ENCODE measurements at places on chromosomes 4 and X.
A peak's percentile ranks its signal among the peaks of the same experiment; 100 is the strongest.

- DNase-seq, result no peak
These were observed 38.7 kb upstream of the DCLK2 start for GRCh38 chr4:150039274-150040127.

DNA sequence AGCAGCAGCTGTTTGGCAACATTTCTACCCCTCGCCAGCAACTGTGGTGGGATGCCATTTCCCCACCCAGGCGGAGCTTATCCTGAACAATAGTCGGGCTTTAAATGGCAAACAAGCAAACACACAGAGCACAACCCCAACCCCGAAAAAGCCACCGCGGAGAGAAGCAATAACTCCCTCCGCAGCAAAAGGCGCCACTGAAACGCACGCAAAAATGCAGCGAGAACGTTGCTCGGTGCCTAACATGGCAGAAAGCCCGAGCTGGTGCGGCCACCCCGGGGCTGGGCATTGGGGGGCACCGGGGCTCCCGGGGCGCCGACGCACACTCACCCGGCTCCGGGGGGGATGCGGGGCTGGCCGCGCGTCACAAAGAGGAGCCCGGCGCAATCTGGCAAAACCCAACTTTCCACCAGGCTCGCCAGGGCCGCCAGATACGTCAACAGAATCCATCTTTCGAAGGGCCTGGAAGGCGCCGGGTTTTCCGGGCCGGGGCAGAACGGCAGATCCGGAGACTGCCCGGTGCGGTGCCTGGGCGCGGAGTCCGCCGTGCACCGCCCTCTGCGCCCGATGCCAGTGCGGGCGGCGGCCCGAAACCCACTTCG is 818 bp downstream of the RAI2 start:
- no peak for DNase-seq

GRCh38 chr4:140152751-140153418 is 1.1 kb downstream of the MAML3 start:
- peak; percentile 51 for DNase-seq

DNA sequence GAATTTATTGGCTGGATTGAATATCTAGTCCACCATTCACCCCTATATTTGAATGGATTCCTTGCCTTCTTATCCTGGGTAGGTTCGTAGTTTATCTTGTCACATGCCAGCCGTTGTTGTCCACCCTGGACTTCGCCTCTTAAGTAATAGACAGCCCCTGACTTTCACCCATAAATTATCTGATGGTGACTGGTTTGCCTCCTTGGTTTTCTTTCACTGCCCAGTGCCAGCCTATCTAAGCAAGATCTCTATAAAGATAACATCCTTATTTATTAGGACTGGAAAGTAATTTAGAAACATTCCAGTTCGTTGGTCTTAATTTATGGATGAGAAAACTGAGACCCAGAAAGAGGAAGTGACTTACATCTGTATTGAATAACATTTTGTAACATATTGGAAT is 410.3 kb downstream of the RPA4 start:
- no peak for DNase-seq

- no peak for DNase-seq
These were observed 504.8 kb upstream of the BOD1L1 start for GRCh38 chr4:14132301-14132700.

GRCh38 chrX:154495472-154495922 is 5.1 kb upstream of the SLC10A3 start:
- no peak for DNase-seq

DNA sequence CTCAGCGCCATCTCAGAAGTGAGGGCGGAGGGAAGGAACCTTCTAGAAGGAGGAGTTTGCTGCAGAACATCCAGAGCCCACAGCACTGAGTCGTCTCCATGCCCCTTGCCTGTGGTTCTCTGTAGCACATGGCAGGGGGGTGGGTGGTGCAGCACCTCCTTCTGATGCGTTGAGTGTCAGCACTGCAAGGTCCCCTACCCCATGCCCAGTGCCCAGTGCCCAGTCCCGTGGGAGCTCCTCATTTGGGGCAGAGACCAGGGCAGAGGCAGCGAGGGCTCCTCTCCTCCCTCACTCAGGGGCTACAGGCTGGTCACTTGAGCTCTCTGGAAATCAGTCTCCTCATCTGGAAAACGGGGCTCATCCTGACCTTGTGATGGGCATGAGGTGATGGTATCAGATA is 78.1 kb downstream of the HTRA3 start:
- no peak for DNase-seq

- DNase-seq, result peak; percentile 93
These were observed 605.9 kb upstream of the DIPK2B start for GRCh38 chrX:45806410-45807121.

DNA sequence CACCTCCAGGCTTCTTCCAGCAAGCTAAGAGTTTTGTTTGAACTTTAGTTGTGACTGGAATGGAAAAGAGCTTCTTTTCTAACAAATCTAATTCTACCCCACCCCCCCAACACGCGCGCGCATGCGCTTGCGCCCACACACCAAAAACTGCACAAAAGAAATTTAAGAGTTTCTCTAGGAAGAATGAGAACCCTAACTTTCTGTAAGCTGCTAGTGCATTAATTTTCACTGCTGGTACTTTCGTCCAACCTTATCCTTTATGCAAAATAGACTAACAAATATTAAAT is 9.0 kb upstream of the INTU start:
- DNase-seq, result peak; percentile 32

DNA sequence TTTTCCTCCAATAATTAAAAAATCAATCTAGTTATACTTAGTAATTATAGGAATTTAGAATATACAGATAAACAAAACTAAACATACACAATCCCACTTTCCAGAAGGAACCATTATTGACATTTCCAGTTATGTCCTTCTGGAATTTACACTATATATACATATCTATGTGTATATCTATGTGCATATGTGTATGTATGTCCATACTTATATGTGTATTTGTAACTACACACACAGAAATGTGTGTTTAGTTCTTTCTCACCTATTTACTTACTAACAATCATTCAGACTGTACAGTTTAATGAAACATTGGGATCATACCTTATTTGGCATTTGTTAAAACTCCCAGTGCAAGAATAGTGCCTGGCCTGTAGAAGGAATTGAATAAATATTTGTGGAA is 126.4 kb downstream of the FHIP1A start:
- DNase-seq, result no peak

GRCh38 chrX:46587158-46587557 is 13.6 kb downstream of the CHST7 start:
- peak; percentile 48 for DNase-seq

DNA sequence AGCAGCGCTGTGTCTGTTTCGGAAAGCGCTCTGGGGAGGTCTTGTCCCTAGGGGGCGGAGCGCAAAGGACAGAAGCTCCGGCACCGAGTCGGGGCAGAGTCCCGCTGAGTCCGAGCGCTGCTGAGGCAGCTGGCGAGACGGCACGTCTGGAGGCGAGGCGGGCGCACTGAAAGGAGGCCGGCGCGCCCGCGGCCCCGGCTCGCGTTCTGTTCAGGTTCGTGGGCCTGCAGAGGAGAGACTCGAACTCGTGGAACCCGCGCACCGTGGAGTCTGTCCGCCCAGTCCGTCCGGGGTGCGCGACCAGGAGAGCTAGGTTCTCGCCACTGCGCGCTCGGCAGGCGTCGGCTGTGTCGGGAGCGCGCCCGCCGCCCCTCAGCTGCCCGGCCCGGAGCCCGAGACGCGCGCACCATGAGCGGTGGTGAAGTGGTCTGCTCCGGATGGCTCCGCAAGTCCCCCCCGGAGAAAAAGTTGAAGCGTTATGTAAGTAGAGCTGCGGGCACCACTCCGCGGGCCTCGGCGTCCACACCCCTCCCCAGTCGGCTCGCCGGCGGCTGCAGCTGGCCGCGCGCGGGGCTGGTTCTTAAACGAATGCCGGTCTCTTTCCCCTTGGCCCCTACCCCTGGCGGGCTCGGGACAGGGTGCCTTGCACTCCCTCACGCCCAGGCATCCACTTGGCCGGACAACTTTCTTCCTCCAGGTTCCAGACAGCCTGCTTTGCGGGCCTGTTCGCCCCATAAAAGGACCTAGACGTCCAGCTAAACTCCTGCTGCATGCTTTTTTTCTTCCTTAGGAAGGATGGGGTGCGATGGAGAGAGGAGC is at the start of gene GAB1:
Gene GAB1 (plus strand): TSS at position 96 of the 819 bp plus-strand sequence. CDS start 313 bp downstream, at position 409.
- peak; percentile 79 for DNase-seq

Measured in fibroblast of skin of right quadriceps (primary cell).